Heart left ventricle (tissue), 16 donors: ENCODE measurements at places on chromosomes 4 and X. TPM values are rescaled to one million over a fixed set of nuclear protein-coding genes. Genes with fewer than 3 reads are reported as not detected.

AGA gene
- 10.2 TPM for total RNA-seq

USP17L30 gene
- total RNA-seq, result not detected

MTNR1A gene
- total RNA-seq, result not detected

PAGE4 gene
- not detected for total RNA-seq

CXCL5 gene
- not detected for total RNA-seq

TKTL1 gene
- 10.4 TPM for total RNA-seq

KLF3 gene
- 21.1 TPM for total RNA-seq

DNA sequence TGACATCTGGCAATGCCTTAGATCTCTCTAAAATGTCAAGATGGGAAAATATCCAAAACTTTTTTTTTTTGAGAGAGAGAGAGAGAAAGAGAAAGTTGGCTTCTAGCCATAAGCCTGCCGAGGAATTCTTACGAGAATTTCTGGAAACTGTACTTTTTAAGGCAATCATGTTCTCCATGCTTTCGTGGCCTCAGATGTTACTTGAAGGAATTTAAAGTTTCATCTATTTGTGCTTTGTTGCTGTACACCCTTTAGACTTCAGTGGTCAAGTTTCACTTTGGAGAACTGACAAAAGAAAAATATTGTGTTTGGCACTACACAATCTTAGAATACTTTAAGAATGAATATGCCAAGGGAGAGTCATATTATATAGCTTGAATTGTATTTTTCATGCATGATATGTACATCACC lies 53.9 kb downstream of the FAT4 start:
- no peak for DNase-seq

DNA sequence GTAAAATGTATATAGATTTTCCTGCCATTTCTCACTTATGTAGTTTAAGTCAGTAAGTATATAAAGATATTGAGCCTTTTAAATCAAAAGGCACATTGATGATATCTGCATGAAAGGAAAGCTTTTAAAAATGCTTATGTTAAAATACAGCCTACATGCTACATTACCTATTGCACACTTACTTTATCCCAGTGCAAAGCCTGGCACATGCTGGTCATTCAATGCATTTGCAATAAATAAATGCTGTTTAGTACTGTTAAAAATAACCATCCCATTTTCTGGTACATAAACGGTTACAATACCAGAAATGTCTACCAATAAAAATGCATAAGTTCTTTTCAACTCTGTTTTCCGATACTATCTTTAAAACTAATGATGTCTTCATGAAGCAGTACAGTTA lies 22.1 kb upstream of the SPATA4 start:
- no peak for DNase-seq

GRCh38 chr4:70722199-70722791 lies 531 bp downstream of the RUFY3 start:
- DNase-seq, result no peak

- DNase-seq, result no peak
These were observed 13.2 kb downstream of the SCLT1 start for GRCh38 chr4:129080129-129080528.

- DNase-seq, result no peak
These were observed 2.5 kb downstream of the GALNT7 start for GRCh38 chr4:173171098-173171497.

DNA sequence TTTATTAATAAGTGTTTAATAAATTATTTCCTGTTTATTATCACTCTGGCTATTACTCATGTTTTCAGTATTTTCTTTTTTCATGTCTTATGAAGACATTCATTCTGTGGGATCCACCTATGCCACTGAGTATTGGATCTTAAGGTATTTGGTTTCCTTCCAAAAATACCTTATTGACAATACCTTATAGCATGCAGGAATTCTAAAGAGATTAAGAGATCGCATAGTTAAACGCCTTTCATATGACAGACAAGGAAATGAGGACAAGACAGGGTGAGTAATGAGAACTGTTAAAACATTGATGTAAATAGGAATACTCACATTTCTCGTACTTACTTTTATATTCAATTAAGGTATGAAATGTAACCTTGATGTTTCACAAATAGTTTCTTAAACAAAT lies 38.2 kb upstream of the TMPRSS11B start:
- DNase-seq, result no peak

DNA sequence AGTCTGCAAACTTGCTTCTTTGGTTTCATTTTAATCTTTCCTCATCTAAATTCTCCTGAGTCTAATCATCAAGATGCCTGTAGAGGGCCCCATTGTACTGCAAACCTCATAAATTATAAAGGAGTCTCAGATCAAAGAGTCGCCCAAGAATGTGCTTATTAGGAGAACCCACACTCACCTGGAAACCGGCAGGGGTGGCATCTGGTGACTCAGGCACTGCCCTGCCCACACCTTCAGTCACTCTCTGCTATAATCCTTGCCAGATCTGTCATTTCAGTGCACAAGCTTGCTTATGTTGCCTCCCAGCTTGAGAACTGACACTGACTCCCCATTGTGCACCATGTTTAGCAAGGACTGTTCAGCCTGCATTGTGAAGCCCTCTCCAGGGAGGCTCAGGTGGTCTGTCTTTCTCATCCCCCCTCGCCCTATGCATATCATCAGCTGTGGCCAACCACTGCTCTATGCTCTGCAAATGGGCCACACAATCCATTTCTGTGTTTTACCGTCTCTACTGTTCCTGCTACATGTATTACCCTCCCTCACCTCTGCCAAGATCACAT lies 12.4 kb downstream of the EPGN start:
- DNase-seq, result no peak

DNA sequence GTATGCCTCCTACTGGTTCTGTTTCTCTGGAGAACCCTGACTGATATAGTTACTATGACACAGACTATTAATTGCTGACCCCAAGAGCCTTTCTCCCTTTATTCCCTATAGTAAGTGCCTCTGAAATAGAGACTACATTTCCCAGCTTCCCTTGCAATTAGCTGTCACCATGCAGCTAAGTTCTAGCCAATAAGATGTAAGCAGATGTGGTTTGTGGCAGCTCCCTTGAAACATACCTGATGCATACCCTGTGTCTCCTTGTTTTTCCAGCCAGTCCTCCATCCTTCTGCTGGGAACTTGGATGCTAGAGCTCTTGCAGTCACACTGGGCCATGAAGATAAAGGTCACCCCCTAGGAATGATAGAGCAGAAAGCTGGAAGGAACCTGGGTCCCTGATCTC lies 9.7 kb upstream of the TMEM165 start:
- no peak for DNase-seq

DNA sequence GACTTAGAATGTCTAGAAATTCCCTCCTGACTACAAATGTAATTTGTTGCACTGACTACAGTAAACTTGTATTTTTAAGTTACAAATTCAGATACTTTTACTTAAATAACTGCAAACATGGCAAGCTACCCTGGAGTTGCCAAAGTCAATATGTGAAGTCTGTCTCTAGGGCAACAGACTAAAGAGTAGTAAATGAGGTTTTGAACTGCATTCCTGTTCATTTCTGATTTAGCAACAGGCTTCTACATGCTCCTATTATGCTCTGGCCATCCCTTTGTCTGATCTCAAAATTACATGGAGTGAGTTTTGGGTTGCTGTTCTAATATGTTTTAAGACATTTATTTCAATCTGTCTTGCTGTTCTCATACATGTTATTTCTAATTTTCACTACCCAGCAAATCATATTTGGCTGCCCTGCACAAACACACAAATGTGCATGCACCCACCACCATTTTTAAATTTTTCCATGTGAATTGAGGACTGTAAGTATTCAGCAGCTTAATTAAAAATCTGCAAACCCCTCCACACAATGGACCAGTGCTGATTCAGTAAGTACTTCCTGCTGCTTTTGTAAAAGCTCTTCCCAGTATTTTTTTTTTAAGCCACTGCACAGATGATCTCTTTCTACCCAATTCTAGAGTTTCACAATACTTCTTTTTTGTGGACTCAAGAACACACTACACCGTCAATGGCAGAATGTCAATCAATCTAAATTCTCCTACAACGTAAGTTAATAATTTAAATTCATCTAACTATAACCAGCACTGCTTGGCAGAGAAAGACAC lies 26.7 kb downstream of the SH3RF1 start:
- no peak for DNase-seq

DNA sequence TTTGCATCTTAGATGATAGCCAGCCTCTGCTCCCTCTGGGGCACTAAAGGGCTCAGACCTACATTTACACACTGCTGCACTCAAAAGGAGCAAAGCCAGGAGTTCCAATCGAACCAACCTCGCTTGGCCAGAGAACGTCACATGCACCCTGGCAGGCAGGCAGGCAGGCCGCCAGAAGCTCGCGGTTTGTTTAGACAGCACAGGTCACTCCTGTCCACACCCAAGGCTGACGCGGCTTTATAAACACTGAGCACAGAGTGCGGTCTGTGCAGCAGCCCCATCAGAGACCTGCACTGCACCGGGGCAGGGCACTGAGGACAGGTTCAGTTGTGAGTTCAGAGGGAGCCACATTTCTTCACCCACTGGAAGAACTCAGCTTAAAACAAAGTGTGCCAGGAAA lies 143.9 kb downstream of the BCOR start:
- DNase-seq, result peak; percentile 77
